ENCODE measurements at places on chromosomes 2 and 18.

DNA sequence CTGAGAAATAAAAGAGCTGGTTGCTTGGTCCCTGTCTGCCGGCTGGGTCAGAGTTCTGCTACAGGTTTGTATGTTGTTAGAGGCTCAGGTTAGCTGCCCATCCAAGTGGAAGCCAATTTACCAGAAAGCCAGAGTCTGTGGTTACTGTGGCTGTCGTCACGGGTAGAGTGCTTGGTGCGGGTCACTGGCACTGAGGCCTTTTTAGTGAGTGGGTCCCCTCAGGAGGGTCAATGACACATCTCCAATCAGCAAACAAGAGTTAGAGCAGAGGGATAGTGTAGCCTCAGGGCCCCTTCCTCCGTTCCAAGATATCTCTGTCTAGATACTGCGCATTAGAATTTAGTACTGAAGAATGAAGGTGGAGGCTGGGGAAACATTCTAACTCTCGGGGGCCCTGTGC, 41.2 kb downstream of the CTIF start:
- DNase-seq, result no peak

GRCh38 chr18:50638016-50638883, 78.4 kb downstream of the MAPK4 start:
- DNase-seq, result no peak

DNA sequence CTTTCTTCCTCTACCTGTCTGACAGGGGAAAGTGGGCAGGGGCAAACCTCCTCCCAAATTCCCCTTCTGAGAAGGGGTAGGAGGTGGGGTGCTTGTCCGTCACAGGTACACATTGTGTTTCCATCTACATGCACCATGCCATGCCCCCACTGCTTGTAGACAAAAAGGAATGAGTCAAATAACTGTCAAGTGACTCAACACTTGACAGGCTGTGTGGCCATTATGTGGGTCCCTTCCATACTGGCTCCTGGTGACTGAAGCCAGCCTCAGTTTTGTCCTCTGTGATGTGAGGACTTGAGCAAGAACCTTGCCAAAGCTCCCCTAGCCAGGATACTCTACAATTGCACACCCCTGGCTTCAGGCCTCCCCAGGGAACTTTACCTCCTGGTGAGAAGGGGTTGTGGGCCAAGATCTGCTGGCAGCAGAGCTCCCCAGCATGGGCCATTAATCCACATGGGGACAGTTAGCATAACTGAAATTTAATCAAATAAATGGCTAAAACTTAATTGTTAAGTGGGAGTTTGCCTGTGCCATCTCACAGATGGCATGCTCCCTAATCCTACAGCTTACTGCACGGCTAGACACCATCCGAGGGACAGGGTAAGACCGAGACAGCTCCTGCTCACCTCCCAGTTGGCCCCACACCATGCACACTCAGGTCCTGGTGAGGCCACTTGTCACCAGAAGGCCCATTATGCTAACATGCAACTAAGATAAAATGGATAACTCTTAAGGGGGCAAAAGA, 140.2 kb downstream of the BCL11A start:
- DNase-seq, result no peak

DNA sequence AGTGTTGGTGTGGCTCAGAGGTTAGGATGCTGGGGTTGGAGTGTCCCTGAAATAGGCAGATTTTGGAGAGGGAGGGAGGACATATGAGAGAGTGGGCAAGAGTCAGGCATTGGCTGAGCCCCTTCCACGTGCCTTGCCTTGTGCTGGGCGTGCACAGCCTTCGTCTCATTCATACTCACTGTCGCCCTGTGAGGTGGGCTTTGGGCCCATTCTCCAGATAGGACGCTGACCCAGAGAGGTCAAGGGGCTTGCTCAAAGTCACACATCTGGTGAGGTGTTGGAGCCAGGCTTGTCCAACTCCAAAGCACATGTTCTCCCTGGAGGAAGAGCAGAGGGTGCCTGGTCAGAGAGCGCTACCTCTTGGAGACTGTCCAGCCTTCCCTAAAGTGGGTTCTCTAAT, 166.8 kb downstream of the DYSF start:
- no peak for DNase-seq

DNA sequence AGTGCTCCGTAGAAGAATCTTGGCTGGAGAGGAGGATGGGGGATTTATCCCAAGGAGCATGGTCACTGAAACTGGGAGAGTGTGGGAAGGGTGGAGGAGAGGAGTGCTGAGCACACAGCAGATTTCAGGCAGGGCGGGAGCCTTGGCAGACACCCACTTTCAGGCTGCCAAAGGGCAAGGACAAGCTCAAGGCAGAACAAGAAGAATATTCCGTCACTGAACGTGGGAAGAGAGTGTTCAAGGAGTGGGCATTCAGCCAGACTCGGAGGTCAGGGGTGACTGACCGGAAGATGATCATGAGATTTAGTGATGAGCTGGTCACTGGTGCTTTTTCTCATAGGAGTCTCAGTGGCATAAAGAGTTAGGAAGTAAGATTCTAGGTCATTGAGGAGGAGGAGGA, 136.2 kb upstream of the RASGRP3 start:
- no peak for DNase-seq

- DNase-seq, result peak; percentile 58
These were observed 14.6 kb downstream of the CLASP1 start for GRCh38 chr2:121634354-121635307.
